ENCODE measurements at places on chromosomes 3 and 15.

- no peak for DNase-seq
Observed at GRCh38 chr15:81407718-81408117, 33.7 kb upstream of the TMC3 start.

- DNase-seq: no peak
Observed at GRCh38 chr15:66130496-66131034, 123.0 kb downstream of the MEGF11 start.

DNA sequence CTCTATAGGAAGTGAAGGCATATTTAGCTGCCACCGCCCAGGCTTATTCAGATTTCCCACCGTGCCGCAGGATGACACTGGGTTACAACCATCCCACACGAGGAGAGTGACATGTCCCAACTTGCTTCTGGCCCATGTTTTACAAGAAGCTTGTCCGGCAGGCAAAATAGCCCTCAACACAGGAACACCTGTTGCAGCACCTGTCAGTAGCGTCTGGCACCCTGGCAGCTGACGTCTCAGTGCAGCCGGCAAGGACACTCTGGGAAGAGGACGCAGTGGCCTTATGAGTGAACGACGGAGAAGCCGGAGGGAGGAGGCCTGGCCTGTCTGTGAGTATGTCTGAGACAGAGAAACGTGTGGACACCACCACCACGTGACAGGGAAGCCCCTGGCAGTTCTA lies 32.1 kb downstream of the FAM174B start:
- no peak for DNase-seq

GRCh38 chr15:50953302-50953701 lies 44.8 kb downstream of the AP4E1 start:
- DNase-seq: no peak
